Uterus (tissue), 4 donors: ENCODE measurements at places on chromosomes 2 and 18. TPM values are rescaled to one million over a fixed set of nuclear protein-coding genes. Genes with fewer than 3 reads are reported as not detected.

The ANKRD53 gene
- 1.8 TPM for total RNA-seq

The OSBPL6 gene
- 3.3 TPM for total RNA-seq

The ALPI gene
- not detected for total RNA-seq

The CCBE1 gene
- total RNA-seq: 1.5 TPM

The NTSR2 gene
- not detected for total RNA-seq

The LOXHD1 gene
- total RNA-seq: not detected

The ACMSD gene
- total RNA-seq: not detected

The WDR7 gene
- total RNA-seq: 66.2 TPM

The GAREM1 gene
- total RNA-seq: 1.5 TPM

The ALLC gene
- not detected for total RNA-seq

The CAVIN2 gene
- total RNA-seq: 37.3 TPM

The DSC2 gene
- 1.6 TPM for total RNA-seq

The C2orf80 gene
- not detected for total RNA-seq

The CPS1 gene
- total RNA-seq: 0.29 TPM

The WIPF1 gene
- total RNA-seq: 12.3 TPM

The AQP4 gene
- 0.40 TPM for total RNA-seq

The CHAC2 gene
- 5.3 TPM for total RNA-seq
